ENCODE measurements at places on chromosomes 3 and 15.

DNA sequence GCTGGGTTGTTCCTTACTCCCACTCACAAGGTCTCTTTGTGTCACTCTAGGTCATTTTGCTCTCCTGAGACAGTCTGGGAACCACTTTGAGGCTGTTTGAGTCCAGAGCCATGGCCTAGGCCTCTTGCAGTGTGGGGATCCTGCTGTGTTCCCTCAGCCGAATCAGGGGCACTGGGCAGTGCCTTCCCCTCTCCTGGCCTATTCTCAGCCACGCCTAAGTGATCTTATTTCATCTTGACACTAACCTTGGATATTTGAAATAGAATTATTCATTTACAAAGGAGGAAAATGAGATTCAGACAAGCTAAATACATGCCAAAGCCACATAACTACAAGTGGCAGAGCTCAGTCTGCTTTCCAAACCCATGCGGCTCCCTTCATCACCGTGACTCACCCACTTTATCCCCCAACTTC lies 557.2 kb upstream of the TBL1XR1 start:
- no peak for DNase-seq

- DNase-seq, result peak; percentile 26
Observed at GRCh38 chr15:63473999-63474809, 30.2 kb upstream of the USP3 start.

DNA sequence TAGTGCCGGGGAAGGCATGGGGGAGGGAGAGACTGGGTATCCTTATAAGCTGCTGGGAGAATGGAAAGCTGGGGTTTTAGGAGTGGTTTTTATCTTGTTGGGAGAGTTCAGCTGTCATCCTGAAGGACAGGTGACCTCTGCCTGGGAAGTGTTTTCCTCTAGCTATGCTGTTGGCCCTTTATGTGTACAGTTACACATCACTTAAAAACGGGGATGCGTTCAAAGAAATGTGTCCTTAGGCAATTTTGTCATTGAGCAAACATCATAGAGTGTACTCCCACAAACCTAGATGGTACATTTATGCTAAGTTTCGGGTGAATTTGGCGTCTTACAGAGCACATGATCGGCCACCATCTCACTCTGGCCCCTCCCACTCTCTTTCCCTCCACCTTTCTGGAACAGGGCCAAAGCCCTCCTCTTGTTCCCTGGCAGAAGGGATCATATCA lies 164.3 kb upstream of the NUDT16 start:
- no peak for DNase-seq

DNA sequence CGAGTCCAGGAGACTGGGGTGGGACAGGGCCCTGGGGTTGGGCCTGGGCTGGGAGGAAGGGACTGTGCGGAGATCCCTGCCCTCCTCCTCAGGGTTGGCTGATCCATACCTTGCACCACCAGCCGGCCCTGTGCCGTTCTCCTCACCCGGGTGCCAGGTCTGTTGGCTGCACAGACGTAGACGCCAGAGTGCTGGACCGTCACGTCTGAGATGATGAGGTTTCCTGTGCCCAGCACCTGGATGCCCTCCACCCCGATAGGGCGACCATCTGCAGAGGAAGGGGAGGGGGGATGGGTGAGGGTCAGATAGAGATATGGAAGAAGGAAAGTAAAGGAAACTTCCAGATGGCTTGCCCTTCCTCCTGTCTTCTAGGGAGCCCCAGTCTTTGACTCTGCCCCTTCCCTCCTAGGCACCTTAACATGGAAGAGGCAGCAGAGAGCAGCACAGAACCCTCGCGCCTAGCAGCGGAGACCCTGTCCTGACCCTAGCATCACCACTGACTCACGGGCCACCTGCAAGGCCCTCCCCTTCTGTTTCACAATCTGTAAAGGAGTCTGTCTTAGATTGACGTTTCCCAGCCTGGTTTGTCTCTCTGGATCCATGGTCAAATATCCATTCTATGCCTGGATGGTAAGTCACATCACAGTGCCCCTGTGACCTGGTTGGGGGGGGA lies 28.8 kb downstream of the RNU5B-1 start:
- no peak for DNase-seq

- no peak for DNase-seq
Observed at GRCh38 chr3:187931770-187932278, 186.6 kb upstream of the BCL6 start.

- no peak for DNase-seq
Observed at GRCh38 chr3:13108861-13109260, 35.6 kb upstream of the IQSEC1 start.

DNA sequence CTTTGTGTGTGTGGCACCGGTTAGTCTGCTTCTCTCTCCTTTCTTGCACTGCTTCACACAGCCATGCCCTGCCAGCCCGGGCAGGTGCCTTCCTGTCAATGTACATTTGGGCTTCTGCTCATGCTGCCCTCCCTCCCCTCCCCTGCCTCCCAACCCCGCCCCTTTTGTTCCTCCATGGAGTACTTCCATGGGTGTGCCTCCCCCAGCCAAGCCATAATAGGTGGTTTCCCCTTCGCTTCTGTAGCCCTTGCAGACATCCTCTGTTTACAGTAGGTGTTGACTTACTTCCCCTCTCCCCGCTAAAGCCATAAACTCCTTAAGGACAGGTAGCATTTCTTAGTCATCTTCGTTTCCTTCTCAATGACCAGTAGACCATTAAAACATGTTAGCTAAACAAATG lies 31.8 kb upstream of the CRTC3 start:
- no peak for DNase-seq

DNA sequence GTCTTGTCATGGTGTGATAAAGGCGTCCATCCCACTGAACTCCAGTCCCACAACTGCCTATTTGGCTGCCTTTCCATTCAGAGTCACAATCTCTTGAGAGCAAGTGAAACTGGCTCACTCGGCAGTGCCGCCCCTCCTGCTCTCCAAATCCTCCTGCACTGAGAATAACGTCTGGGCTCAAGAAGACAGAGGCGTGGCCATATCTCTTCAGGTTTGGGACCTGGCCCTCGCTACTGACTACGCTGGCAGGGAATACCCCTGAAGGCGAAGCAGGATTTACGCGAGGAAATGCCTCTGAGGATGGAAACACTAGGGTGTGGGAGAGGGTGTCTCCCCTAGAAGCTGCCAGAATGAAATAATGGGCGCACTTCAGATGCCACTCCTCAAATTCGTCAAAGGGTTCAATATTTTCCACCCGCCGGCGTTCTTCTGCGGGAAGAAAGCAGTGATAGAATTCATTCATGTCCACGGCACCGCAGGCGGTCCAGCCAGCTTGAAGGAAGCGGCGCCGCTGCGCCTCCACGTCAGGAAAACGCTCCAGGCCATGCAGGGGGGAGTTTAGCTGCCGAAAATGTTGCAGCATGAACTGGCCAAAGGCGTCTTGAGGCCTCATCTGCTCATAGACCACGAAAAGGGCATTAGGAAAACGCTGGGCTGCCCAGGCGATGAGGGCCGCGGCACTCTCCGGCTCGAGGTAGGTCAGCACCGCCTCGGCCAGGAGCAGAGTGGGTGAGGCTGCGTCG lies 985 bp downstream of the LCMT2 start:
- no peak for DNase-seq

DNA sequence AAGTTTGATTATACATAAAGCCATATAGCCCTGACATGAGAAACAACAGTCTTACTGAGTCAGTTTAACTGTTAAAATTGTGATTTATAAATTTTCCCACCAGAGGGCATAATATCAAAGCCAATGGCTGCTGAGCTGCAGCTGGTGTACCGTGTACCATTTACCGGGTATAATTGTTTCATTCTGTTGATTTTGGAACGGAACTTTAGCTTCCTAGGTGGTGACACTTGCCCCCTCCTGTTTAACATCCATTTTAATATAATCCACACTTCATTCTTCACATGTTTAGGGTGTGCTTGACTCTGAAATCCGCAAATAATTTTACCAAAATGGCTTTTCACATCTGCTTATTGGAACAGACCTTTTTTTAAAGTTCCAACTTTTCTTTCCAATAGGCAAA lies 72.8 kb downstream of the SLC9A9 start:
- DNase-seq, result no peak

- DNase-seq, result no peak
Observed at GRCh38 chr3:25405335-25405734, 22.7 kb upstream of the RARB start.

- no peak for DNase-seq
Observed at GRCh38 chr15:80517290-80517689, 113.1 kb downstream of the ARNT2 start.

- no peak for DNase-seq
Observed at GRCh38 chr15:34154725-34155204, 52.9 kb downstream of the PGBD4 start.

GRCh38 chr3:42117175-42118008 lies 26.2 kb downstream of the TRAK1 start:
- DNase-seq, result no peak

DNA sequence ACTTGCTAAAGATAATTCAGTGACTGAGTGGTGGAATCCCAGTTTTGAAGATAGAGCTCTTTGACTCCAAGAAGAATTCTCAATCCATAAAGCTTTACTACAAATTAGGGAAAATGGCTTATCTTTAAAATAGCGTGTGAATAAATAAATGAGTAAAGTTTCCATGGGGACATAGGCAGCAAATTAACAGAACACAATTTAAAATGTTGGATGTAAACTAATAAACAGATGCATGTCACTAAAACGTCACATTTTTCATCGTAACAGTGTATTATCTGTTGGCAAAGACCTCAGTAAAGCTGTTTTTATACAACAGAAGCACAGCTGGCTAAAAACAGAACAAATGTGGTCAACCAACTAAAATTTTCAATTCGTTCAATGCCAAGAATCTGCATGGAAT lies 913.9 kb upstream of the CFAP20DC start:
- no peak for DNase-seq

GRCh38 chr15:88908697-88909621 lies 4.2 kb downstream of the MFGE8 start:
- no peak for DNase-seq

DNA sequence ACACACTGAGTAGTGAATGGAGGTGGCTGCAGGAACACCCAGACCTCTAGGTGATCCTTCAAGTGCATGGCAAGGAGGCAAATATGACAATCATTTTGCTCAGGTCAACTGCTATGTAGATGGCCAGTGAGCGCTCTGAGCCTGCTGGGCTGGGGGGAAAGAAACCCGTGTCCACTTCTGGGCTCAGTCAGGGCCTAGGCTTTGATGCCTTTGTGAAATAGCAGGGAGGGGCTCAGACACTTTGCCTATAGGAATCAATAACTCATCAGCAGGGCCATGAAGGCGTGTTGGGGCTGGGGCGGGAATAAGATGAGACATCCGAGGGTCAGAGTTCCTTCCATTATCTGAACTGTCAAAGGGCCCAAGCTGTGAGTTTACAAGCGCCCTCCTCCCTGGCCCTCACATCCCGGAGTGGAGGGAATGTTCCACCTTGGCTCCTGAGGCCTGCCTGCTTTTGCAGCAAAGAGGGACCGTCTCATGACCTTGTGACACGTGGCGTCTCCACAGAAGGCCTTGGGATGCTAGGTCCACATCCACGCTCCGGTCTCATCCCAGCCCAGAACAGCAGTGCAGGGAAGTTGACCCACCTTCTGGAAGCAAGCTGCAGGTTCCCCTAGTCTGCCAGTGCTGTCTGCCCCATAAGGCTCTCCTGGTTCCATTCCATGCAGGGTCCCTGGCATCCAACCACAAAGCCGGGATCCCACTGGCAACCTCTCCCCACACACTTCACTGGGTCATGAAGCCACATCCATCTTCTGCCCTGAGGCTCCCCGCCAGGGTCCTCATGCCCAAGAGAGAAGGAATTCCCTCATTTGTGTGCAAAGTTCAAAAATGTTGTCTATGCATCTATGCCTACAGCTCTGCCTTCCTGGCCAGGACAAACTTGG lies 78.4 kb downstream of the CHSY1 start:
- no peak for DNase-seq

DNA sequence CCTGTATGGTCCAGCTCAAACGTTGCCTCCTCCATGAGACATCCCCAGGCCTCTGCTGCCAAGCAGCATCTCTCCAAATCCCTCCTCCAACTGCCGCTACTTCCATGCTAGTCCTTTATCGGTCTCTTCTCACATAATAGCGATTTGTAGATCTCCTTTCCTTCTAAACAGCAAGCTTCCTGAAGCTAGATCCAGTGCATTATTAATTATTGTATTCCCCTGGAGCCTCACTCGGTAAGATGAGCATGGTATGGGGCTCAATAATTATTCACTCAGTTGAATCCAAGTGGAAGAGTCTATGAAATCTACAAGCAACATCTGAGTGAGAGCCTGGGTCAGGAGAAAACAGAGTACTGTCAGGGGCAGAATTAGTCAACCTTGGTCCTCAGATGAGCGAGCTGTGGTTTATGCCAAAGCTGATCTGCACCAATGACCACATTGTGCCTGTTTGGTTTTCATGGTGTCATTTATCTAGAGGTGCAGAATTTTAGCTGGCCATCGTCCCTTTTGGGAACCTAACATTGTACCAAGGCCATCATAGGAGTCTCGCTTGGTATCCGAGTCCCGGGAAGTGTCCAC lies 93.8 kb upstream of the UBE2E1 start:
- no peak for DNase-seq

DNA sequence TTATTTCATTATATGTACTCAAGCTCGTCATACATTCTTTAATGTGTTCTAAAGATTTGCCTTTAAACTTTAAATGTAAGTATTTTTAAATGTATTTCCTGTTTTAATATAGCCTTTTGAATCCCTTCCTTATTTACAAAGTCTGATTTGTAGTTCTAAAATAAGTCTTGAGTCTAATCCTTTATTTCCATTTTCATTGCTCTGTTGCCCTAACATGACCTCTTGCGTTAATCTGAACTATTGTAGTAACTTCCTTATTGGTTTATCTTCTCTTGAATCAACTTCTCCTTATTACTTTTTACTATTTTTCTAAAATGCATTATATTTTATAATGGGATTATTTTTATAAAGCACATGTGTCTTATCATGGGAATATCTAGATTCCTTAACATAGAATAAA lies 24.0 kb downstream of the KNL1 start:
- DNase-seq, result no peak

GRCh38 chr15:60751985-60752952 lies 273.3 kb upstream of the ICE2 start:
- DNase-seq, result no peak

- no peak for DNase-seq
Observed at GRCh38 chr3:116815321-116815720, 105.7 kb downstream of the TUSC7 start.

DNA sequence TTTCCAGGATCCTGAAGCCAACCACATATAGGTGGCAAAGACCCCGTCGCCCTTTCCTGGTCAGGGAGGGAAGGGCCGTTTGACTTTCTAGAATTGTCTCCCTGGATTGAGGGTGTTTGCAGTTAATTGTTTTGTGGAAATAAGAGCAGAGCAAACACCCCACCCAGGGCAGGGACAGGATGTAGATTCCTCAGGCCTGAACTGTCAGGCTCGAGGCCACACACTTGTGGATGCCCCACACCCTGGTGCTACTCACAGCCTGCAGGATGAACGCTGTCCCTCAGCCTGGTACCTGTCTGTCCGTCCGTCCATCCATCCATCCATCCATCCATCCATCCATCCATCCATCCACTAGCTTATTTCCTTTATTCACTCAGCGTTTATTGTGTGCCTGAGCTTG lies 29.9 kb upstream of the FLNB start:
- no peak for DNase-seq

GRCh38 chr3:73319179-73319769 lies 257.8 kb downstream of the EBLN2 start:
- no peak for DNase-seq

GRCh38 chr3:49173116-49173791 lies 1.9 kb downstream of the KLHDC8B start:
- DNase-seq, result no peak

GRCh38 chr3:70614111-70614510 lies 301.7 kb upstream of the MDFIC2 start:
- no peak for DNase-seq
